ENCODE measurements at places on chromosomes 7 and 10. TPM values are rescaled to one million over a fixed set of nuclear protein-coding genes. Genes with fewer than 3 reads are reported as not detected.

Gene FOXI2
- not detected for total RNA-seq

Gene SLK
- total RNA-seq = 82.3 TPM

Gene GIMAP5
- total RNA-seq = not detected

Gene CPA5
- not detected for total RNA-seq

Gene MMD2
- not detected for total RNA-seq

Gene ADARB2
- not detected for total RNA-seq

Gene COL26A1
- not detected for total RNA-seq

Gene AEBP1
- 132 TPM for total RNA-seq

Gene ACADSB
- total RNA-seq = 8.1 TPM

Gene AKR1C8
- not detected for total RNA-seq

Gene HGF
- total RNA-seq = 80.7 TPM
